Omental fat pad (tissue), 4 donors: ENCODE measurements at places on chromosomes 7 and 10.

DNA sequence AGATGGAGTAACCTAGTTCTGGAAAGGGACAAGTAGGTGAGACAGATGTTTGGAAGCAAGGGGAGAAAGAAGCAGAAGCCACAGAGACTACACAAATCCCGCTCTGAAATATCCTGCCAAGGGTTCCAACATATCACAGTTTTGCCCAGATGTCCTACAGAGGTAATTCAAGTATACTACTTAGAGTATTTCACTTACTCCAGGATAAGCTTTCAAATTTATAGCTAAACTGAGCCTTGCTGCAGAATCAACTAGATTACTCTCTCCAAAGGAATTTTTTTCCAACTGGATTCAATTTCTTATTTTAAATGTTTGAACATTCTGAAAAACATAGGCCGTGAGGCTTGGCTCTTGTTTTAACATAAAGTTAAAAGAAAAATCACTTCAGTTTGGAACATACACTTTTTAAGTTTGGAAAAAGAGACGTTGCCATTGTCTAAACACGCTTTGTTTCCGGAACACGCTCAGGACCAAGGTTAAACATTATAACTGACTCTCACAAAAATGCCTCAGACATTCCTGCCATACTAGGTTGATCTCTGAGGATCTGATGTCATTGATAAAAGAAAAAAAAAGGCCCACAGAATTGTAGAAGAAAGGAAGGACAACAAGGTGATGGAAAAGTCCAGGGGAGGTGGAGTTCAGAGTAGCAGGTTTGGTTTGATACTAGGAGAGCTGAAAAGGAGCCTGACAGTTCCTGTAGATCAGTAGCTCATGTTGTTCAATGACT, 74.8 kb downstream of the FAM185A start:
- DNase-seq: no peak

DNA sequence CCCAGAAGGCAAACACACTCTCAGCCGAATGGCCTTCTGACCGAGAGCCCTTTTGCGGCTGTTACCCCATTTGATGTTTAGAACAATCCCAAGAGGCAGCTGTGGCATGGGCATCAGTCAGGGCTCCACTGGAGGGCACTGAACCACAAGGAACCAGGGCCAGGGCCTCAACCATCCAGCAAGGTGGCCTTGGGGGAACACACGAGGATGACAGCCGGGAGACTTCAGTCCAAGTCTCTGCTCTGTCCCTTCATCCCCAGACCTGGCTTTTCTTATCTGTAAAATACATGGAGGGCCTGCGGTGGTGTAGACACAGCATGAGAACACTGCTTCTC, 63.6 kb upstream of the INSIG1 start:
- DNase-seq: no peak

DNA sequence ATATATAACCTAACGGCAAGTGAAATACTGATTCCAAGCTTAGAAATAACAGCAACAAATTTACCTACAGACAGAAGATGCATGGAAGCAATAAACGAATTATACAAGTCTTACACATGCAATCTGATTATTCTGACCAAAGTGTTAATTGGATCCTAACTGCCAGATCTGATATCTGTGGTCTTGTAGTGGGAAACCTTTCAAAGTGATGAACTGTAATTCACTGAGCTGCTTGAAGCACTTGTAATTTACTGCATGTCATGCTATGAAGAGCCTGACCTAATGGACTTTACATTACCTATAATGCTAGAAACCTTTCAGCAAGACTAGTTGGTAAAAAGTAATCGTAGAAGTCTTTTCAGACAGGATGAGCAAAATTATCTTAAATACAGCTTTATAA, 205.6 kb downstream of the FOXP2 start:
- DNase-seq: no peak

DNA sequence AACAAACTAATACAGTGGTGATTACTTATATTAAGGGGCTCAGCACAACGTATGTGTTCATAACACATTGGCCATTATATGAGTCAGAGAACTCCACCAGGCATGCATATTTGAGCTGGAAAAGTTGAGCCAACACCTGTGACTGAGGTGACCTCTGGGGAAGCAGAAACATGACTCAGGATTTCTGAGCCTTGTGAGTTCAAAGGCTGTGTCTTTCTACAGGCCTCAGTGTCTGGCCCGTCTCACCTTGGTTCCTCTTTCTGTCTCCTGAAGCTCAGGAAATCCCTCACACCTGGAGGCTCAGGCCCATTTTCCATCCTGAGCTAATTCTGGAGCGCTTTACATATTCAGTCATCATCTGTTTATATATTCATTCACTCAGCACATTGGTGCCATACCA, 230.9 kb upstream of the AGK start:
- no peak for DNase-seq

- DNase-seq: no peak
Observed at GRCh38 chr10:117936141-117936540, 110.6 kb downstream of the RAB11FIP2 start.

GRCh38 chr7:150964593-150965111, 13.5 kb downstream of the KCNH2 start:
- no peak for DNase-seq

GRCh38 chr7:137989094-137989493, 12.8 kb downstream of the CREB3L2 start:
- no peak for DNase-seq

GRCh38 chr10:132395704-132396493, 1.1 kb upstream of the PWWP2B start:
- DNase-seq: no peak

DNA sequence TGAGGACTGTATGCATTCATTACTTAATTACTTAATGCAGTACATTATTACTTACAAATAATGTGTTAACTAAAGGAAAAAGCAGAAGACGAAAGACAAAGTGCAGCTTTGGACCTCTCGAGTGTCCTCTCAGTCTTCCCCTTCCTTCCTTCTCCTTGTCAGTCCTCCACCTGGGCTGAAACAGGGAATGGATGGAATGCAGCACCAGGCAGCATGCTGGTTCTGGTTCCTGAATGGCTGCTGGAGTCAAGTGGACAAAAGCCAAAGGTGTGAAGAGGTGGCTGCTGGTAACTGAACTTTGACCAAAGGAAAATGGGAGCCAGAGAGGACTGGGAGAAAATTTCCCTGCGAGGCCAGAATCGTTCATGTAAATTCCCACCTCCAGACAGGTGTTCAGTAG, 179.5 kb downstream of the GPAM start:
- no peak for DNase-seq

GRCh38 chr7:21425290-21425689, 2.6 kb upstream of the SP4 start:
- no peak for DNase-seq

DNA sequence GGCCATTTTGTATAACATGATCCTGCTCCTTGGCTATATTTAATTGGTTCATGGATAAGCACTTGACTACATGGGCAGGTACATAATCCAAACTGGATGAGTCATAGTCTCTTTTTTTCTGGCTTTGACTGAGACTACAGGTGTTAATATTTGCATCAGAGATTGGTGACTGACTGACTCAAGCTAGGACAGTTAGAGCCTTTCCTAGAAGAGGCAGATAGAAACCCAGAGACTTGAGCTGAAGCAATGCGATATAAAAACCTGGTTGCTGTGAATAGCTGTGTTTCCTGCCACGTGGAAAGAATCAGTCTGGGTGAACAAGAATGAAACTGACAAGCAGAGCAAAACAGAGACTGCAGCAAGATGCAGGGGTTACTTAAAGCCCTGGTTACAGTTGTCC, 81.0 kb downstream of the SAMD9 start:
- no peak for DNase-seq

GRCh38 chr7:80449836-80450235, 62.0 kb downstream of the GNAT3 start:
- DNase-seq: no peak

DNA sequence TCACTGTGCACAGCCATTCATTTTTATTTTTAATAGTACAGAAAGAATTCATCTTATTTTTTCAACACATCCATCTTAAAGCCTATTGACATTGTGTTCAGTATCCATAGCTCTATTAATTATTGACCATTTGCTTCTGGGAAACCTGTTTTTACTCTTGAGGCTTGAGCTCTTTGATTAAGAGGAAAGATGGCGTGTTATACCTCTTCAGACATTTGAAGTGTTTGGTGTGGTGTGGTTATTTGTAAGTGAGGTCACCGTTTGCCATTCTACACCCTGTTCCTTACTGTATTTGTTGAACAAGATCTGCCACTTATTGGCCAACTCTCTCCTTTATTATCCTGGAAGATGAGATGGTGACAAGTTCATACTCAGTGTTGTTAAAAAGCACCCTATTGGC, 18.4 kb downstream of the C7orf57 start:
- no peak for DNase-seq

- DNase-seq: no peak
Observed at GRCh38 chr10:130171196-130171595, 35.0 kb downstream of the GLRX3 start.
